CD4-positive, alpha-beta memory T cell (primary cell): ENCODE measurements at places on chromosomes 13 and 19. TPM values are rescaled to one million over a fixed set of nuclear protein-coding genes. Genes with fewer than 3 reads are reported as not detected.
A peak's percentile ranks its signal among the peaks of the same experiment; 100 is the strongest.

DNA sequence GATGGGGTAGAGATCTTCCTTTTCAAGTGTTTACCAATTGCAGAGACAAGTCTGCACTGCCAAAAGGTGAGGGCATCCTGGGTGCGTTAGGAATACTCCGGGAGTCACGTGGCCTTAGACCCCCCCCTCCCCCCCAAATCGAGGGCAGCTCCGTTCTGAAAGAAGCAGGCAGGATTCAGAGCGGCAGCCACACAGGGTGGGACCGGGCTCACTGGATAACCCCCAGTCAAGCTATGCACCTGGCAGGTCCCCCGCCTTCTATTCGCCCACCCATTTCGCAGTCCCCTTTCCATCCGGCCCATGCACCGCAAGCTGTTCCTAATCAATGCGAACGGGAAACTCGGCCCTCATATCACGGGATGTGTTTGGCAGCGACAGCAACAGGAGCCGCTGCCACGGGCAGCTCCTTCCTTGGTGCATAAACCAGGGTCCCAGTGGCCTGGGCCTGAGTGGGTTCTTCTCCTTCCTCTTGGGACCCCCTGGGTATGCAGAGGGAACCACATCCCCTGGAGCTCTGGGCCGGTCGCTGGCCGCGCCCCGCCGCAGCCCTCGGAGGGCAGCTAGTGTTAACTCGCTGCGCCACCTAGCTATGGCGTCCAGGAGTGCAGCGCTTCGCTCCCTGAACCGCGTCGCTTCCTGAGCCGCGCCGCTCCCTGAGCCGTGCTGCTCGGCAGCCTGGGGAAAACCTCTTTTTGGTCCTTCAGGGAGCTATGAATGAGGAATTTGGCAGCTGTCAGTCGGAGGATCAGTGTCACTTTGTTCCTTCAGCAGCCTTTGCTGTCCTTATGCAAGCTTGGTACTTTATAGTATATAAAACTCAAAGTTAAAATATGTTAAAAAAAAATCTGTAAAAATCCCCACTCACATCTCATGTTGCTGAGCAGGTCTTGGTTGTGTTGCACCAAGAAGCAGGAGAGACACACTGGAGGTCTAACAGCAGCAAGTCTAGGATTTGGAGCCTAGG, 41.4 kb downstream of the LYL1 start:
- DNase-seq = peak; percentile 68
- H3K4me3 ChIP-seq = peak overlapping the region; percentile 64
- H3K4me1 ChIP-seq = peaks cover 15% of the 10 kb centered on the region

DNA sequence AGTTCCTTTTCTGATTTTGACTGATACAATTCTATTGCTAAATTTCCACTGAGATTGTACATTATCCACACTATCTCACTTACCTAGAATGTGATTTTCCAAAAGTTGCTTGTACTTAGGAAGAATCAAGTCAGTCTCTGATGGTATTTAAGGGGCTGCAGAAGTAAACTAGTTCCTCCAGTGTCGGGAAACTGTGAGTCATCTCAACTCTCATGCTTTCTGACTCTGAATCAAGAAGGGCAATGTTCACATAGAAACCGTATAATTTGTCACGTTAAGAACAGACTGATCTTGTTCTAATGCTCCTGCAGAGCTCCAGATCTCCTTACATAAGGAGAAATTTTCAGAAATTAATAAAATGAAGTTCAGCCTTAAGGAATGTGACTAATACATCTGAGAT, 369.3 kb downstream of the KLF5 start:
- no peak overlapping the region for H3K4me3 ChIP-seq
- no peaks in the 10 kb centered on the region for H3K36me3 ChIP-seq
- no peaks in the 10 kb centered on the region for H3K4me1 ChIP-seq
- no peak overlapping the region for H3K27ac ChIP-seq

DNA sequence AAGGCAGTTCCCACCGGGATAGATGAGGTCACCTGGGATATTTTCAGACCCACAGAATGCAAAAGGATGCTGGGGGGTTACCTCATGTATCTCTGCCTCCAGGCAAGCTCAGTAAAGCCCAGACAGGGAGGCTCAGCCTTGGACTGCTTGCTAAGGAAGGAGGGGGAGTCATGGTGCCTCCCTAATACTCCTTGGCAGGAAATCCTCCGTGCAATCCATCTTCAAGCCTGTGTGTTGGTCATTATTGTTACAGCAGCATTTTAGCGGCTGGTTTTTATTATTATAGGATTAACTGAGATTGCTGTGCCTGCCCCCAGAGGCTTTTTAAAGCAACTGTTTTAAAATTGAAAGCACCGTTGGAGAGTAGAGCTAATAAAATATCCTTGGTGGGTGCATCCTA, 188.5 kb upstream of the UBL3 start:
- H3K4me1 ChIP-seq = no peaks in the 10 kb centered on the region
- H3K4me3 ChIP-seq = no peak overlapping the region
- H3K27ac ChIP-seq = no peak overlapping the region
- no peak for DNase-seq
- H3K36me3 ChIP-seq = no peaks in the 10 kb centered on the region

The FGF22 gene
- 1.8 TPM for total RNA-seq

The PRR22 gene
- 6.6 TPM for total RNA-seq

DNA sequence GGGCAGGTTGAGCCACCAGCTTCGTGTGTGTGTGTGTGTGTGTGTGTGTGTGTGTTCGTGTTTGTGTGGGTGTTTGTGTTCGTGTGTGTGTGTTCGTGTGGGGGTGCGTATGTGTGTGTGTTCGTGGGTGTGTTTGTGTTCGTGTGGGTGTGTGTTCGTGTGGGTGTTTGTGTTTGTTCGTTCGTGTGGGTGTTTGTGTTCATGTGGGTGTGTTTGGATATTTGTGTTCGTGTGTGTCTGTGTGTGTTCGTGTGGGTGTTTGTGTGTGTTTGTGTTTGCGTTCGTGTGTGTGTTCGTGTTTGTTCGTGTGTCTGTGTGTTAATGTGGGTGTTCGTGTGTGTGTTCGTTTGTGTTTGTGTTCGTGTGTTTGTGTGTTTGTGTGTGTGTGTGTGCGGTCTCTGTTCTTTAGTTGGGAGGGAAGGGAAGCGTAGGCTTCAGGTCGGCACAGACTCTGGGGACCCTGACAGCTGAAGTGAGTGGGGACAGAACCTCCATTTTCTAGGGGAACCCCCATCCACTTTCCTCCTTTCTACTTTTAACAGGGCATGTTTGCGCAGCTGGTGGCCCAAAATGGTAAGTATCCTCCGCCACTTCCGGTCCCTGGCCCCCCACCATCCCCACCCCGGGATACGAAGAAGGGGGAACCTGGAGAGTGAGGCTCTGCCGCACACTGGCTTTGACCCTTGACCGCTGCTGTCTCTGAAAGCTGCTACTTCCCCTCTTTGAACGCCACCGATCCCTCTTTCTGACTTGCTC, 1.6 kb downstream of the TNFSF9 start:
- no peaks in the 10 kb centered on the region for H3K36me3 ChIP-seq
- no peak for DNase-seq
- H3K27ac ChIP-seq = peak overlapping the region; percentile 15
- H3K27me3 ChIP-seq = peaks cover 13% of the 10 kb centered on the region
- peaks cover 47% of the 10 kb centered on the region for H3K4me1 ChIP-seq
- peak overlapping the region; percentile 9 for H3K4me3 ChIP-seq

- H3K36me3 ChIP-seq = no peaks in the 10 kb centered on the region
- DNase-seq = peak; percentile 54
- H3K27ac ChIP-seq = peak overlapping the region; percentile 84
- peaks cover 48% of the 10 kb centered on the region for H3K4me1 ChIP-seq
These were observed 709 bp downstream of the N4BP2L1 start for GRCh38 chr13:32426990-32427851.

The TJP3 gene
- 21.1 TPM for total RNA-seq

- H3K4me1 ChIP-seq = no peaks in the 10 kb centered on the region
- DNase-seq = no peak
- H3K36me3 ChIP-seq = no peaks in the 10 kb centered on the region
- H3K4me3 ChIP-seq = no peak overlapping the region
These were observed 109.1 kb upstream of the PABPC3 start for GRCh38 chr13:24986826-24987225.

GRCh38 chr19:3984584-3984907, 717 bp downstream of the EEF2 start:
- H3K36me3 ChIP-seq = peaks cover 48% of the 10 kb centered on the region
- DNase-seq = peak; percentile 13
- no peaks in the 10 kb centered on the region for H3K27me3 ChIP-seq

The HCST gene
- total RNA-seq = 66.2 TPM

The RXFP2 gene
- total RNA-seq = not detected

The JOSD2 gene
- 35.8 TPM for total RNA-seq

DNA sequence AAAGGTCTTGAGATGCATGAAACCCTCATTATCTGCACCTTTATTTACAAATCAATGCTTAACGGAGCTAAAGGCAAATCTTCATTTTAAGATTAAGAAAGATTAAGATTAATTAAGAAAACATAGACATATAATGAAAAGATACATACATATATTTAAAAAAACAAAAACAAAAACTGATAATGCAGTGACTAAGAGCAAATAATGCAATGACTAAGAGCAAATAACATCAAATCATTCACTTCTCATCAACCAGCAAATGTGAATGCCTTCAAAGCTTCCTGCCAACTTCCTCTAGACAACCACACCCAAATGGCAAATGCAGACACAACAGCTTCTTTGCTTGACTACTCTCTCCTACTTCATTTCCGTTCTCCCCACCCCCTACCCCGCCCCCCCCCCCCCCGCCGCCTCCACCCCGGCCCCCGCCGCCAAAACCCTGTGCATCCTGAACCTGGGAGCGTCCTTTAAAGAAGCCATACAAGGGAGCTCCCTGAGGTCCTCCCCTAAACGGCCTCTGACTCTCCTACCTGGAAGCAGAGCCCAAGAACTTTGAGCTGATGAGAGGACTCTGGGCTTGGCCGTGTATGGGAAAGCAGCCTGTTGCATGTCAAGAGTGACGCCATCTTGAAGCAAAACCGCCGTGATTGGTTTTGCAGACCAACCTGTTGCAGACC, 24.5 kb downstream of the TEX101 start:
- peak; percentile 75 for DNase-seq
- no peaks in the 10 kb centered on the region for H3K27me3 ChIP-seq
- no peaks in the 10 kb centered on the region for H3K36me3 ChIP-seq
- peaks cover 41% of the 10 kb centered on the region for H3K4me1 ChIP-seq
- H3K27ac ChIP-seq = peak overlapping the region; percentile 75
- H3K4me3 ChIP-seq = peak overlapping the region; percentile 54

DNA sequence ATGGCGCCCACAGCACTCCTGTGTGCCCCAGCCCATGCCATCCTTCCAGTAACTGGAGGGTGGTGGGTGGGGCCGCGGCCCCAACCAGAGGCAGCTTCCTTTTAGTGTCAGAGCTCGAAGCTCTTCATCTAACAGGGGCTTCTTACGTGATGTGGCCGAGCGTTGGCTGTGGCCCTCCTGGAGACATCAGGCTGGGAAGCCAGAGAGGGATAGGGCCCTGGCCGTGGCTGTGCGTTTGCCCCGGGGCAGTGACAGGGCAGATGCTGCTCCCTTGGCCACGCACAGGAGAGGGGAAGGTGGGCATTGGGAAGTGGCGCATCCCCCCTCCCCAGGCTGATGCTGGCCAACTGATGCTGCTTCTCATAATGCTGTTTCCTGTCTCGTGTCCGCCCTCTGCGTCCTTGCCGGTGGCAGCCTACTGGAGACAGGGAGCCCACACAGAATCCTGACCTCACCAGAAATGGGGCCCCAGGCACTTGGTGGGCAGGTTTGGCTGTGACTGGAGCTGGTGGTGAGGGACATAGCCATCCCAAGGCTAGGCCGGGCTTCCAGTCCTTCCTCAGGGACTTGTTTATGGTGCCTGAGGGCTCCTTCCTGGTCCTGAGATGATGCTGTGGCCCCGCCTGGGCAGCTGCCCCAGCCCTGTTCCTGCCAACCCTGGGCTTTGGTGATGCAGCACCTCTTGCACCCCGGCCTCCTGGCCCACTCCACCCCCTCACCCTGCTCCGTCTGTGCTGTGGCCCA, 34.3 kb downstream of the ATP4B start:
- H3K4me1 ChIP-seq = no peaks in the 10 kb centered on the region
- no peak overlapping the region for H3K27ac ChIP-seq
- DNase-seq = no peak
- H3K4me3 ChIP-seq = no peak overlapping the region

The COX7A1 gene
- not detected for total RNA-seq

The PRKACA gene
- 51.7 TPM for total RNA-seq

The IGFL1 gene
- not detected for total RNA-seq

DNA sequence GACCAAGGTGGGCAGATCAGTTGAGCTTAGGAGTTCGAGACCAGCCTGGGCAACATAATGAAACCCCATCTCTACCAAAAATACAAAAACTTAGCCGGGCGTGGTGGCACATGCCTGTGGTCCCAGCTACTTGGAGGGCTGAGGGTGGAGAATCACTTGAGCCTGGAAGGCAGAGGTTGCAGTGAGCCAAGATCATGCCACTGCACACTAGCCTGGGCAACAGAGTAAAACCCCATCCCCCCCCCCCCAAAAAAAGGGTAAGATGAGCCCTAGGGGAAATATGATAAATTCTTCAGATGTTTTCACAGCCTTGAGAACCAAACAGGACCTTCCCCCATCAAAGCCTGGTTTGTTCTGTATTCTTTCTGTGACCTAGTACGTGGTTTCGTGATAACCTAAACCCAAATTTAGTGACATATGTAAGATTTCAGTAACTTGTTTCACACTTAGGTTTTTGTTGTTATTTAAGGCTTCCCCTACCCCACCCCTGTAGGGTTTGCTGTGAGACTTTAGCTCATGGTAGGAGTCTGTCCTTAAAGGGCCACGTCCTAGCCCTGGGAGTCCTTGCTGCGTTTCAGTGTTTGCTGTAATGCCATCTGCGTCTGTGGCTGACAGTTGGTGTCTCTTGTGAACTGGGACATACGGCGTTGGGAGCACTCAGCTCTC, 49.6 kb downstream of the MYO9B start:
- peaks cover 52% of the 10 kb centered on the region for H3K4me1 ChIP-seq
- H3K36me3 ChIP-seq = peaks cover 4% of the 10 kb centered on the region
- no peak for DNase-seq
- H3K27me3 ChIP-seq = no peaks in the 10 kb centered on the region

DNA sequence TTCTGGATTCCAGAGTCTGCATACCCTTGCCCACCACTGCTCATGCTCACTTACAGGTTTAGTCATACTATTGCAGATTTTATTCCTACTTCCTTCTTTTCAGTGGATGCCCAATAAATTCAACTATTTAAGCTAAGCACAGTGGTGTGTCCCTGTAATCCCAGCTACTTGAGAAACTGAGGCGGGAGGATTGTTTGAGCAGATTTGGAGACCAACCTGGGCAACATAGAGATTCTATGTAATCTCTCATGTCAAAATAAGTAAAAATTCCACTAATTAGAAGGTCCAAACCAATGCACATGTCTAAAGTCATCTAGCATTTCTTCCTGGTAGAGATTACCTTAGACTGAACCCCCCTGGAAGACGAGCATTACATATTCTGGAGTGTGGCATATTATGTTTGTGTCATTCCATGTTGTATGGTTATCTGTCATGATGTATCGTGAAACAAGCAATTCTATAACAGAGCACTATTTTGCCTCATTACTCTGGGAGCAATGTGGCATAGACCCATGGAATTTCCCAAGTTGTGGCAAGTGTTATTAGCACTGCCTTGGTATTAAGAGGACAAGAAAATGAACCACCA, 8.3 kb downstream of the HMGB1 start:
- no peak overlapping the region for H3K27ac ChIP-seq
- no peak for DNase-seq
- peaks cover 10% of the 10 kb centered on the region for H3K36me3 ChIP-seq
- H3K4me1 ChIP-seq = peaks cover 23% of the 10 kb centered on the region
- H3K4me3 ChIP-seq = no peak overlapping the region

- H3K4me1 ChIP-seq = no peaks in the 10 kb centered on the region
- peaks cover 12% of the 10 kb centered on the region for H3K36me3 ChIP-seq
These were observed 38.8 kb downstream of the MYO9B start for GRCh38 chr19:17114414-17114831.
